ENCODE measurements at places on chromosomes 2 and 18. TPM values are rescaled to one million over a fixed set of nuclear protein-coding genes. Genes with fewer than 3 reads are reported as not detected.

CYP27A1 gene
- total RNA-seq = 4.1 TPM

DNA sequence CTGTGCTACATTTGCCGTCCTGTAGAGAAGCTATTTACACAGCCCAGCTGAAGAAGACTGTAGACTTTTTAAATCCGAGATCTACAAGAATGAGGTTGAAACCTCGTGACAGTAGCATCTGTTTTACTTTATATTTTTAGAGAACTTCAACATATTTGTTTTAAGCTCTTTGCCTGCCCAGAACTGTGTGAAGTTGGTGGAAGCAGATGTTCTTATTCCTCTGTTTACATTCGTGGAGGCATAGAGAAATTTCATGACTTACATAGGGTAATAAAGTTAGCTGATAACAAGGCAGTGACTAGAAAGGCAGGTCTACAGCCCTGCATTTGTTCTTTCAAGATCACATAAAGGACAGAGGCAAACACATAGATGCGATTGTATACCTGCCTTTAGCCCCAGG lies 47.0 kb upstream of the MAP3K20 start:
- DNase-seq = no peak

DNA sequence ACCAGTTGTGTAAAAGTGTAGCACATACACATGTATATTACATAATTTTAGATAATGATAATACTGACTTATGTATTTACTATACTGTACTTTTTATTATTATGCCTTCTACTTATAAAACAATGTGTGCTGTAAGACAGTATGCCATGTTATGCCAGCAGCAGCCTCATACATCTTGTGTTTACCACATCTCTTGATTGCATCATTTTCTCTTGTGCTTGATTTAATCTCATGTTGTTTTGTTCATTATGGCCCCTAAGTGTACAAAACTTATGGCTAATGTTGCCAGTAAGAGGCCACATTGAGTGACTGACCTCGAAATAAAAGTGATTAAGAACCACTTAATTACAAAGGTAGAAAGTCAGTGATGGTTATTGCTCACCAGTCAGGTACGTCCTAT lies 128.0 kb upstream of the SP5 start:
- DNase-seq = no peak

KIAA2012 gene
- total RNA-seq = not detected

DNA sequence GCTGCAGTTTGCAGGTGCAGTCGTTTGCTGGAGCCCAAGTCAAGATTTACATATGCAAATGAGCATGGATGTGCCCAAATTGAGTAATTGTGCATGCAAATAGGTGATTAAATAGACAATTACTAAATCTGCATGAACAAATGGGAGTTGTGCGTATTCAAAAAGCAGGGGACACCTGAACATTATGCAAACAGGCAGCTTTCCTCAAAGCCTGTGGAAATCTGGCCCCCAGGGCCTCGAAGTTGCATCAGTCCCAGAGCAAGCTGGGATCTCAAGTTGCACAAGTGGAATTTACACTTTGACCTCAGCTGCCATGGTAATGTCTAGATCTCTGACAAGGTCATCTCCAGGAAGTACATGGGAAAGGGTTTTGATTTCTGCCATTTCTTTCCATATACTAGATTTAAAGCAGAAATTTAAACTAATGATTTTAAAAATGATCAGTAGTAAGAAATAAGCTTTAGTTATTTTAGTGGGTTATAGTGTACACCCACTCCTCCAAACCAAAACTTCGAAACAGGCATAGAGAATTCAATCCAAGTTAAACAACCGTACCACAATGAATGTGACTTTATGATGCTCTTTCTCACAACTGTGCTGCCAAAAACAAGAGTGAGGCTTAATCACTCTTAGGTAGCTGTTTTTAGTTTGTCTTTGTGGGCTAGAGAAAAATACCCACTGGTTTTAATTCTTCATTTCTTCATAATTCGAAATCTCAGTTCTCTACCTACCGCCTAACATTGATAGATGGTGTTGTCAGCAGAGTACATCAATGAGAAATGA lies 110.7 kb downstream of the RND3 start:
- DNase-seq = no peak

TEX44 gene
- total RNA-seq = not detected

GRCh38 chr2:238299803-238300202 lies 11.4 kb upstream of the PER2 start:
- DNase-seq = no peak

ASB18 gene
- not detected for total RNA-seq

- peak; percentile 6 for DNase-seq
Measured at GRCh38 chr18:79348066-79348465, 47.7 kb upstream of the NFATC1 start.

GRCh38 chr18:3498698-3499471 lies 48.9 kb downstream of the TGIF1 start:
- DNase-seq = peak; percentile 66

- DNase-seq = peak; percentile 93
Measured at GRCh38 chr2:192500550-192501200, 305.9 kb upstream of the TMEFF2 start.

MAPK4 gene
- 0.22 TPM for total RNA-seq

PDE11A gene
- total RNA-seq = 0.86 TPM

DNA sequence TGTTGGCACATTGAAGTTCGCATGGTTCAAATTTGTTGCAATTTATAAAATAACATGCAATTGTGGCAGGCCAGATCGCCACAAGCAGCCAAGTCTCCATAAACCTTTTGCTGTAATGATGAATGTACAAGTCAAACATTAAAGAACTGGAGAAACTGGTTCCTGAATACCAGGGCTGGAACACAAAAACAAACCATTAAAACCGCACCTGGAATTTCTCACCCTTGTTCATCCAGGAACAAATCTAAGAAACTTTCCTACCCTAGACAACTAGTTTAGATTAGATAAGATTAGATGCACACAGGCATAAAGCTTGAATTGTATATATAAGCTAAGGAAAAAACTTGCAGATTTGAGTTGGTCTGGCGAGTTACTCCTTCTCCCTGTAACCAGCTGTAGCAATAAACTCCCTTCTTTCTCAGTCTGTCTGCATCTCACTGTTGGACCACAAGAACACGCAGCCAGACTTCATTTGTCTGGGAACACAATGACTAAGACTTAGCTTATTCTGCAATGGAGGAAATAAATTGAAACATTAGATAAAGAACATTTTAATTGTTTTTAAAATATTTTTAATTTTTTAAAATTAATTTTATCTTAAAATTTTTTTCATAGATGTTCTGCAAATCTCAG lies 1835.5 kb upstream of the LRRTM1 start:
- no peak for DNase-seq

DNA sequence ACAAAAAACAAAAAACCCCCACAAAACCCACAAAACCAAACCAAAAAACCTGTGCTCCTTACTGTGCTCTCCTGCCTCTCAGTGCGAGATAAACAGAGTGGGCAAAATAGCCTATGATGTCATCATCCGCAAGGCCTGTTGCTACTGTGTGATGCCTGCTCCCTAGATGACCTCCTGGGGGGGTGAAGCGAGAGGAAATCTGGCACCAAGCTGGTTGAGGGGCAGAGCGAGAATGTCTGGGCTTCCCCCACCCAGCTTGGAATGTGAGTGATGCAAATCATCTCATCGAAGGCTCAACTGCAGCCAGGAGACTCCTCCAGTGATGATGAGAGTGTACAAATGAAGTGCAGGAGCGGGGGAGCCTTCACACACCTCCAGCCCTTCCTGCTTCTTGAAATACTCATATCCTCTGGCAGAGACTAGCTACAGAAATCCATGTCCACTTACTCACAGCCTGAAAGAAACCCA lies 57.7 kb upstream of the MAP4K3 start:
- DNase-seq = peak; percentile 97

HAAO gene
- total RNA-seq = not detected

DNA sequence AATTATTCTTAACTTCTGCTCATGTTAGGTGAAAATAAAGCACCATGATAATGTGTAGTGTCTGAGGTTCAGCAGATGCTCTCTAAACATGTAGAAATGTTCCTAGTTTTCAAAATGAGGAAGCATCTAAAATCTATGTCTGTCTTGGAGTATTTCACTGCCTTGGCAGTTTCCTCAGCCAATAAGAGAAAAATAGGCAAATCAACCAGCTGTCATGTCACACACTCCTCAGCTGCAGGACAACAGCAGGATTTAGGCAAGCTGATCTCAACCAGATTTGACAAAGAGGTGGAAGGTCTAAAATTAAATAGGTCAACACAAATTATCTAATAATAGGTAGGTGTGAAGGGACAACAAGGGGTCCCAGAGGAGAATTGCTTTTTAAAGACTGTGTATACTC lies 164.1 kb upstream of the BOD1L2 start:
- DNase-seq = no peak

All from GM23248 (cell line).